NCI-H1092 treated with DMSO at 0.1 percent for 48 hours (cell line): ENCODE measurements at places on chromosomes 11 and 22.

DNA sequence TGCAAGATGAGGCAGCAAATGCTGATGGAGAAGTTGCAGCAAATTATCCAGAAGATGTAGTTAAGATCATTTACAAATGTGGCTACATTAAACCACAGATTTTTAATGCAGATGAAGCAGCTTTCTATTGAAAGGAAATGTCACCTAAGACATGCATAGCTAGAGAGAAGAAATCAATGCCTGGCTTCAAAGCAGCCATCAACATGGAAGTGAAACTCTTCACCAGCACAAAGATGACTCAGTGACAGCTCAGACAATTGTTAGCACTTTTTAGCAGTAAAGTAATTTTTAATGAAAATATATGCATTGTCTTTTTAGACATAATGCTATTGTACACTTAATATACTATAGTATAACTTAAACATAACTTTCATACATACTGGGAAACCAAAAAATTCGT, 71.4 kb downstream of the FANCF start:
- DNase-seq, result no peak

- DNase-seq, result no peak
These were observed 73.0 kb downstream of the C2CD3 start for GRCh38 chr11:74097686-74098237.

- DNase-seq, result no peak
These were observed 44.6 kb upstream of the PPARA start for GRCh38 chr22:46105494-46106278.

DNA sequence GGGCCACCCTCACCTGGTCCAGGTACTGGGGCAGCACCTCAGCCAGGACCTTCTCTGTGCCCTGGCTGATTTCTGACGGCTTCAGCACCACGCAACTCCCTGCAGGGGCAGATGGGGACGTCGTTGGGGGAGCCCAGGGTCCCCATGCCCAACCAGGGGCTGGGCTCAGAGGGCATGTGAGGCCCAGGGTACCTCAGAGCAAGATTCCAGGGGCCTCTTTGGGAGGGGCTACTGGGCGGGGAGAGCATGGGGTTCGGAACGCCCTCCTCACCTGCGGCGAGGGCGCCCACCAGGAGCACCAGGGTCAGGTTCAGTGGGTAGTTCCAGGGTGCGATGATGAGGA, 8.1 kb downstream of the ALDH3B2 start:
- DNase-seq, result no peak

DNA sequence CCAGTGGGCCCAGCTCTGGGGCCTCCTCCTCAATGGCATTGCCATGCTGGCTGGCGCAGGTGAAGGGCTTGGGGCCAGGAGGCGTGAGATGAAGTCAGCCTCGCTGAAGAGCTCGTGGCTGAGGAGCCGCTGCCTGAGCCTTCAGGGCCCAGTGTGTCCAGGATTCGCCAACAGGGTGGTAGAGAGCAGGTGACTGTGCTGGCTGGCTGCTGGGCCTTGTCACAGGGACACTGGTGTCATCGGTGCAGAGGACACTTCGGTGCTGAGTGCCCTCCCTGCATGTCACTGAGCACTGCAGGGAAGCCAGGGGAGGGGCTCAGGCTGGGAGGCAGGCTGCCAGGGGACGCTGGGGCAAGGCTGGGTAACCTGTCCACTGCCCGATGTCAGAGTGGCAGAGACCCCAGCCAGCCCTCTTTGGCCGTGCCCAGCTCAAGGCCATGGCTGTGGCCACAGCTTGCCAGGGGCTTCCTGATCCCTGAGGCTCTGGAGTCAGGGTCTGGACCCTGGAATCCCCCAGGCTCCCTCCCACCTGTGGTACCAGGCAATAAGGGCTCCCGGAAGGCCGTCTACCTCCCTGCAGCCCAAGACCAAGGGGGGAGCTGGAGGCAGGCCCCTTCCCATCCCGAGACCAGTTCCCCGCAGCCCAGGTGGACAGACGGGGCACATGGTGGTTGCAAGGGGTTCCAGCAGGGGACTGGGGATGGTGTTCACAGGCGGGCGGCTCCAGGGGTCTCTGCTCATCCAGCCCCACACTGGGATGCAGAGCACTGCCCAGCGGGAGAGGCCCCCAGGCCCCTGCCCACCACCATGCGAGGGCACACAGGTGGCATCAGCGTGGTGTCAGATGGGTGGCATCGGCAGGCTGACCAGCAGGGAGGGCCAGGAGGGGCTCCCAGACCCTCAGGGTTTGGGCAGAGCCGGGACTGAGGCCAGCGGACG, 63.9 kb downstream of the ARFGAP3 start:
- DNase-seq, result no peak

GRCh38 chr22:45629469-45630089, 42.1 kb upstream of the ATXN10 start:
- DNase-seq, result peak; percentile 7

DNA sequence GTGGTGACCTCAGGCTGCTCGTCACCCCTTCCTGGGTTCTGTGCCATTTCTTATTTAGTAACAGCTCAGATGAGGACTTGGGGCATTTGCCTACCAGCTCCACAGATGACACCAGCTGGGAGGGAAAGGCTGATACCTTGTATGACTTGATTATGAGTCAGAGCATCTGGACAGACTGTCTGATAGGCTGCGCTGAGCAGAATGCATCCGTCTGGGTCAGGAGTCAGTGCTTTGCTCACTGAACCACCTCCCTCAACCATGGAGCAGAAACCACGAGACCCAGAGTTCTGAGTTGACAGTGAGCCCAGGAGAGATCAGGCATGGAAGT, 6.8 kb downstream of the ST14 start:
- no peak for DNase-seq

GRCh38 chr22:30859714-30860095, 108.9 kb downstream of the MORC2 start:
- DNase-seq, result no peak

DNA sequence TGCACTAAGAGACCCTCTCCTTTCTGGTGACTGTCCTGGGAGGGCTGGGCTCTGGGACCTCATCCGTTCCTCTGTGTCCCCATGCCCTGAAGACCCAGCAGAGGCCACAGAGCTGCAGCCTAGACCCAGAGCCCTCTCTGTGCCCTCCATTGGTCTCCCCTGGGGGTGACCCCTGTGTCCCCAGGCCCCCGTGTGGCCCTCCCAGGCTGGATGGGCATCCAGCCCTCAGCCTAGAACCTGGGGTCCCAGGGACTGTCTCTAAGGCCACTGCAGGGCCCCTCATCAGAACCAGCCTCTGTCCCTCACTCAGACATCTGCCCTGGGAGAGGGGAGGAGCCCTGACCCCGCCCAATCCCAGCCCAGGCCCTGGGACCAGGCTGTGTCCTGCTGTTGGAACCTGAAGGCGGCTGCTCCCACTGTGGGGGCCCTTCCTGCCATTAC, 5.7 kb downstream of the IGLL1 start:
- DNase-seq, result no peak

DNA sequence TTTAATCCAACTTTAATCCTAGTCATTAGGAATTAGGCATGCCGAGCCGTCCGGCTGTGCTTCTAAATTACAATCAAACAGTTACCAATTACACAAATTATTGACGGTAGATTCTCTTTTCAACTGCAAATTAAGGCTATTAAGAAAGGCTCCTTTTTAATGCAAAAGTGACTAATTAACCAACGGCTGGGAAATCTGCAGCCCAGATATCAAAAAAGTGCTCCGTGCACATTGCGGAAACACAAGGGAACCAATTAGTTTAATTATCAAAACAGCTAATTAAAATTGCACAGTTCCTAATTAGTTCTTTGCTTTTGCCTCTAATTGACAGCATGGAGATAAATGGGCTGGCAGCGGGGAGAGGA, 19.4 kb upstream of the LMO1 start:
- no peak for DNase-seq

DNA sequence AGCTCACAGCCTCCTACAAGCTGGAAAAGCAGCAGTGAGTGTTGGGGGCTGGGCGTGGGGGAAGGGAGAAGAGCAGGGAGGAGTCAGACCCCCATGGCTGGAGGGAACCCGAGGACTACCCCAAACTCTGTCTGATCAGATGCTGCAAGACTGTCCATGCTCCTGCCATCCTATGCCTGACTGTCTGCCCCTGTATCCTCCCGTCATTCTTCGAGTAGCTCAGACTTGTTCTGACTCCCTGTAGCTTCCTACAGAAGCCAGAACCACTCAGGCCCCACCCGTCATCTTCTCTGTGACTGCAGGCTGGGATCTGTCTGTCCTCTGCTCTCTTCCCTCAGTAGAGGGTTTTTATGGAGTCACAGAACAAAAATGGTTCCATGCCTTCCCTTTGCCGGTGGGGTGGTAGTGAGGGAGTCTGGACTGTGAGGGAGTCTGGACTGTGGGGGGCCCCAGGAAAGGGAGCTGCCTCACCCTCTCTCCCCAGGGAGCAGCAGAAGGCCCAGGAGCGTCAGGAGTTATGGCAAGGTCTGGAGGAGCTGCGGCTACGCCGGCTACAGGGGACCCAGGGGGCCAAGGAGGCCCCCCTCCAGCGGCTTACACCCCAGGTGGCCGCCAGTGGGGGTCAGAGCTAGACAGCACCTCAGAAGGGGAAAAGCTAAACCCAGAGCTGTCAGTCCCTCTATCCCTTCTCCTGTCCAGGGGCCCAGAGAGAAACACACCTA, 2.3 kb downstream of the GPHA2 start:
- no peak for DNase-seq

DNA sequence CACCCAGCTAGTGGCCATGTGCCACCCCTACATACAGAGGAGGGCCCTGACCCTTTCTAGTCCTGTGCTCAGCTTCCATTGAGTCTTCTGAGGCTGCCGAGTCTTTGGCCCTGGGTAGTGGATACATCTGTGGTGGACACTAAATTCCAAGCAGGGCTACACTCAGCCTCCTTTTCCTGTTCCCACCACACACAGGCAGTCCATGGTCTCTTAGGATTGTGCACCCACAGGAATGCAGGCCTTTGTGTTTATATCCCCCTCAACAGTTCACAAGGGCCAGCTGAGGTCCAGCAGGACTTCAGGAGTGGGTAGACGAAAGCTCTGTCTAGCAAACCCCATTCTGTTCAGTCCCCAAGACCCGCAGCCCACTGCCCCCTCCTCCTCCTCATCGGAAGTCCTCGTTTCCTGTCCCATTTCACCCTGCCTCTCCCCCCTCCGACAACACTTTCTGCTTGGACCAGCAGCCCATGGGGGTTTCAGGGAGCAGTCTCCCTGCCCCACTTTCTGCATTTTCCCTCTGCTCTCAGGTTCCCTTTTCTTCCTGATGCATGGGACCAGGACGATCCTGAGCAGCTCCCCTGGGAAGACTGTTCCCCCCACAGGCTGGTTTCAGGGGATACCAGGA, 91.8 kb downstream of the SWAP70 start:
- no peak for DNase-seq

GRCh38 chr11:64164392-64165312, 1.3 kb downstream of the MACROD1 start:
- no peak for DNase-seq

- no peak for DNase-seq
These were observed 10.1 kb downstream of the MRPL16 start for GRCh38 chr11:59800390-59801025.

DNA sequence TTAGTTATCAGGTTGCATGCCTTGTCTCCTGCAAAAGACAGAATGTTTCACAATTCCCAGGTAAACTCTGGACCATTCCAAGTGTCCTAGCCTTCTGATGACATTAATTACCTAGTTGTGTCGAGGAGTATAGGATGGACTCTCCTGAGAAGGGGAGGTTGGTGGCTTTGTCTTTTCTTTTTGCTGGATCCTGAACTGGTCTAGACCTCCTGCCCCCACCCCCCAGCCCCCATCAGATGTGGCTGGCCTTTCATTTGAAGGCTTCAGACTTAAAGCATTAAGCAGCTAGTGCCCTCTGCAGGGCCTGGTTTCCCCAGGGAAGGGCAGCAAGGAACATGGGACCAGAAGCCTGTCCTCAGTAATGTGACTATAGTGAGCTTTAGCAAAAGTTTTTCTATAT, 9.7 kb downstream of the MCAM start:
- DNase-seq, result peak; percentile 5
